ENCODE measurements at places on chromosomes 2 and 18.
A peak's percentile ranks its signal among the peaks of the same experiment; 100 is the strongest.

DNA sequence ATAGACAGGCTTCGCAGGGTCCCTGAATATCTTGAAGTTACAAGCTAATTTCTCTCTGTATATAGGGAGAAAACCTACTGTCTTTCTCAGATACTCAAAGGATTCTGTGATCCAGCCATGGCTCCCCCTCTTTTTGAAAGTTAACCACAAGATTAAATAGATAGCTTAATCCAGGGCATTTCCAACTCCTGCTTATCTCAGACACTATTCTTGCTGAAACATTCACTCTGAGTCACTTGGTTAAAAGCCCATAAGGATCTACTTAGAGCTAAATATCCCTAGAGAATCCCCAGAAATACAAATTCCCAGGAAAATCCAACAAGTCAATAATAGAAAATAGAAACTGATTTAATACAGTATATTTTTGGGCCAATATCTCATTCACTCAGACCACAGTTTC is 179.1 kb upstream of the LYPD1 start:
- no peak for ATAC-seq

DNA sequence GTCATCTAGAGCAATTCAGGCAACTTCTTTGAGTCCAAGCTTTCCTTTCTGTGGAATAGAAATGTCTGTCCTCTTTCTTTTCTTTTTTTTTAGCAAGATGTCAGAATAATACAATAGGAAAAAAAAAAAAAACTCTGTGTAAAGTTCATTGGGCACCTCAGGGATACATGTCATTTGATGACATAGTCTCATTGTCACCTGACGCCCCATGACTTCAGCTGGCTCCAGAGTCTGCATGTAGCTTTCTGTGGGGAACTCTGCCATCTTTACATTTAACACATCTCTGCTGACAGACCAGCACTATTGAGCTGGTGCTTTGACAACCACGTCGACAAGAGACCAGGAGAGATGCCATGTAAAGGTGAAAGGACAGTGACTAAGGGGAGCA is 172.5 kb upstream of the KLF7 start:
- ATAC-seq, result no peak

DNA sequence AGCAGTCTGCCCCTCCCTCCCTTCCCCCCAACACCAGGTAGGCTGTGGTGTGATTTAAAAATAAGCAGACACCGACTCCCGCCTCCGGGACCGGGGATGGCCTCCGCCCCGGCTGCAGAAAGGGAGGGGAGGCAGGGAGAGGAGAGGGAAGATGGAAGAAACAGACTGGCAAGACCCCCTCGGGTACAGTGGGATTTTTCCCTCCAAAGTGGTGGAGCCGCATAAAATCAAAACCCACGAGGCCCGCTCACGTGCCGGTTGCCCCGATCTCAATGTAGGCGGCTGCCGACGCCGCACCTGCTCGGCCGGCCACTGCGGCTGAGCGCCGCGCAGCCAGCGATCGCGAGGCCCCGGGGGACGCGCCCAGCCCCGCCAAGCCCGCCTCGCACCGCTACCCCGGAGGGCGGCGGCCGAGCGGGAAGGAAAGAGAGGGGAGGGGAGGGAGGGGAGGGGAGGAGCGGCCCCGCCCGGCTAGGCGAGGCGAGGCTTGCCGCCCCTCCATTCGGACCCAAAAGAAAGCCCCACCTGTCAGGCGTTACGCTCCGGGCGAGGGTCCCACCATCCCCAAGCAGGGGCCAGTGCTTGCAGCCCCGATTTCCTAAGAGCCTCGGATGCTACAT is 811 bp downstream of the ADD2 start:
- ATAC-seq, result peak; percentile 34

GRCh38 chr2:68317971-68318913 is 1.5 kb downstream of the CNRIP1 start:
- peak; percentile 16 for ATAC-seq

DNA sequence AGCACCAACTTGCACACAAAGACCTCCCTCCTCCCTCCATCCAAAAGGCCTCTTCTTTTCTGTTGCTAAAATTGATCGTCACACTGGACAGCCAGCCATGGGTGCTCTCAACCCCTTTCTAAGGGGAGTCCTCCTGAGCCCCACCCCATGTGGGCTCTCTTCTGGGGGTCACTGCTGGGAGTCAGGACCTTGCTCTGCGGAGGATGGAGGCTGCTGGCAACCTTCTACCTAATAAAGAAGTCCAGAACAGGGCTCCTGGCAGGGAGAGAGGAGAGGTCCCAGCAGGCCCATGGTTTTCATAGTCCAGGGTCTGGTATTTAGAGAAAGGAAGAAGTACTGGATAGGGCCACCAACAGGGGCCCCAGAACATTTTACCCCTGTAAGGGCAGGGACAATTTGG is 67.6 kb upstream of the OTOS start:
- ATAC-seq, result no peak

DNA sequence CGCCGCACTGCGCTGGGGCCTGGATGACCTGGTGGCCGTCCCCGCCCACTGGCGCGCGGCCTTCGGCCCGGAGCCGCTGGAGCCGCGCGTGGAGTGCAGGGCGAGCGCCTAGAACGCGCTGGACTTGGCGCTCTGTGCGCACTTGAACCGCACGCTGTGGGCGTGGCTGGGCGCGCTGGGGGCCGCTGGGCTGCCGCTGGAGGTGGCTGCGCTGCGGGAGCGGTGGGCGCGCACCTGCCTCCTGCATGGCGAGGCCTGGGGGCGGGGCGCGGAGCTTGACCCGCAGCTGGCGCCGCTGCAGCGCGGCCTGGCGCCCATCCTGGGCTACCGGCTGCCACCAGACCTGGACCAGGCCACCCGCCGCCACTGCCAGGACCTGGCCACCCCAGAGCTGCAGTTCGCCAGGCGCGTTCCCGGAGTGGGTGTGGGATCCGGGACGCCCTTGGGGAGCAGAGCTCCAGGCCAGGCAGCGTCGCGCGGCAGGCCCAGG is 9.9 kb downstream of the AQP12B start:
- ATAC-seq, result no peak
